CD8-positive, alpha-beta T cell (primary cell): ENCODE measurements at places on chromosomes 7 and 10.

- no peak for DNase-seq
Measured at GRCh38 chr10:100943508-100943907, 25.8 kb upstream of the SEMA4G start.

DNA sequence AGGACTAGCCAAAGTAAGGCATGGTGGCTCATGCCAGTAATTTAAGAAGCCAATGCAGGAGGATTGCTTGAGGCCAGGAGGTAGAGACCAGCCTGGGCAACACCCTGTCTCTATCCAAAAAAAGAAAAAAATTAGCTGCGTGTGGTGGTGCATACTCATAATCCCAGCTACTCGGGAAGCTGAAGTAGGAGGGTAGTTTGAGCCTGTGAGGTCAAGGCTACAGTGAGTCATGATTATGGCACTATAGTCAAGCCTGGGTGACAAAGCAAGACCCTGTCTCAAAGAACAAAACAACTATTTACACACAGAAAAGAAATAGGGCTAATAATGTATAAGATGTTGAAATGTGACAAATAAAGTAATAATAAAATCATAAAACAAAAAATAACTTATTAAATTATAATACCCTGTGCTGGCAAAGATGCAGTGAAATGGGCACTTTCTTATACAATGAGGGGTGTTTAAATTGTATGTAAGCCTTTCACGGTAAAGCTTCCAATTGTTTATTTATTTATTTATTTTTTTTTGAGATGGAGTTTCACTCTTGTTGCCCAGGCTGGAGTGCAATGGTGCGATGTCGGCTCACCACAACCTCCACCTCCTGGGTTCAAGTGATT is 175.2 kb downstream of the TPST1 start:
- no peak for DNase-seq

DNA sequence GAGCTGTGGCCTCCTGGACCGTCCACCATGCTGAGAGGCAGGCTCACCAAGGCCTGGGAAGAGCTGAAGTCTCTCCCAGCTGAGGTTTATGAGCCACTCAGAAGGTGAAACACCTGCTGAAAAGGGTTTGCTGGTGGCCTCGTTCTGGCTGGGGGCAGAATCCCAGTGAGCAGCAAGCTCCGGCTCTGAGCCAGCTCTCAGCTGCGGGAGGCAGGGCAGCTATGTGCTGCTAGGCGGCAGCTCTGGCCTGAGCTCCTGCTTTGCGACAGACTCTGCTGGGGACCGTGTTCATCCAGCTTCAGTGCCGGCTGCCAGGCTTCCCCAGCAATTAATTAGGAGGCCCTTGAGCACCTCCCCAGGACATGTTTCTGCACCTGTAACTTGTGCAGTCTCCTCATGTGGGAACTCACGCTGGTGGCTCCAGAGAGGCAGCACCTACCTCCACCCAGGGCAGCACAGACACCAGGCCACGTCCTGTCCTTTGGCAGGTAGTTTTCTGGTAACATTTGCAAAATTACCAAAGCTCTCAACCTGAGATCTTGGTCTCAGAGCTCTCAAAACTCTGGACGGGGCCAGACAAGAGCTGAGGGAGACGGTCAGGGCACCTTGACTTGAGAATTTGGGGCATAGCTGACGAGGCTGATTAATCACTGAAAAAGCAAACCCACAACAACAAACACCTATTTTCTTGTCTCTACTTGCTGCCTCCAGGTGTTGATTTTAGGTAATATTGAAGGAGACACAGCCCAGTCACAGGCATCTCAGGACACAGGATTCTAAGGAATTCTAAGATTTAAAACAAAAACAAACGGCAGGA is 185.0 kb downstream of the TCERG1L start:
- no peak for DNase-seq

GRCh38 chr10:71042216-71042615 is 153.9 kb upstream of the PCBD1 start:
- DNase-seq: no peak

GRCh38 chr7:117807676-117808075 is 65.6 kb downstream of the CTTNBP2 start:
- no peak for DNase-seq

DNA sequence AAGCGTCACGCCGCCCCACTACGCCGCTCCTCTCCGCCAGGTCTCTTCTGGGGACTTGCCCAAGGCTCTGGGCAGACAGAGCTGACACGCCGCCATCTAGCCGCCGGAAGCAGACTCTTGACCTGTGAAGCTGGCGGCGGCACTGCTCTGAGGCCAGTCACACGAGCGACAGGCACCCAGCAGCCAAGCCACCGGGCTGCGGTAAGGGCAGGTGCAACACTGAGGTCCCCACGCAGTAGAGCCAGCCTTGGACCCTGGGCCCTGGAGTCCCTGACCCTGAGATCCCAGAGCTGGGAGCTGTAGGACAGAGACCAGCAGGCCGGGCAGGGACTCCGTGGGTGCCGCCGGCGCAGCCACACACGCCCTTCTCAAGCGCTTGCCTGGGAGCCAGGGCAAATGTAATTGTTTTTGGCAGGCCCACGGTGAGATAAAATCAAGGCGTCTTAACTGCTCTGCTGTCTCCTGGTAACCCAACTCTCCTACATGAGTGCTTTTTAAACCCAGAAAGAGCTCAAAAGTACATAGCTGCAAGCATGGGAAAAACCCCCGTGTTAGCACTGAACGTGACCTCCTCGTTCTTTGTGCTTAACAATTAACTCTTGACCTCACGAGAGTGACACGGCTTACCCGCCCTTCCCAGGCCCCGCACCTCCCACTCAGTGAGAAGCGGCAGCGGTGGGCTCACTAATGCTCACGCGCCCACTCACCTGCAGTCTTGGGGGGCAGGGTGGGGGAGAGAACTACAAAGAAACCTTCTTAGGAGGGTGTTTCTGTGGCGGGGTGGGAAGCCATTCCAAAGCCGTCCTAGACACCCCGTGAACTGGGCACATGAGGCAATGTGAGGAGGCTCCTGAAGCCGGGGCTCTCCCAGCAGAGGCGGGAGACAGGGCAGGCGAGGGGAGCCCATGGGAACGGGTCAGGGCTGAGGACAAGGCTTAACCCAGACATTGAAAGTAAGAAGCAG is 8.5 kb downstream of the GPER1 start:
- DNase-seq: no peak

- no peak for DNase-seq
Measured at GRCh38 chr7:28473571-28474281, 61.4 kb downstream of the CREB5 start.

GRCh38 chr7:85685901-85686300 is 499.0 kb upstream of the SEMA3D start:
- DNase-seq: no peak

DNA sequence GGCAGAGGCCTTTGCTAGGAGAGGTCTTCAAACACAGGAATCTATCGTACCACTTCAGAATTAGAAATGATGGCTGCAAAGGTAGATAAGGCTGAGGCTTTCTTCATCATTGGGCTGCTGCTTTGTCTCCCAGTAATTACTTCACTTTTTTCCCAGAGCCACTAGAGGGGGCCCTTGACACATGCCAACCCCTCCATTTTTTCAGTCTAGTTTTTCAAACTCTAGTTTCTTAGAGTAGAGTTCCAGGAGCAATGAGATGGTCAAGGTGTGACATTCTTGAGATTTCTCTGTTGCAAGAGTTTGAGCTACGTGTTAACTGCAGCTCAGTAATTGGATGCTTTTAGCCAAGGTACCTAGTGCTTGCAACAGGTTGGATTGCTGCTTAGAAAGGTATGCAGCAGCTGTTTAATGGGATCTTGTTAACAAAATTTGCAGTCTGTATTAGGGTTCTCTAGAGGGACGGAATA is 33.8 kb upstream of the RBM20 start:
- DNase-seq: peak; percentile 33

GRCh38 chr10:116654816-116655215 is 34.1 kb downstream of the PNLIPRP2 start:
- no peak for DNase-seq

GRCh38 chr10:80081801-80082750 is 3.6 kb downstream of the TMEM254 start:
- no peak for DNase-seq

DNA sequence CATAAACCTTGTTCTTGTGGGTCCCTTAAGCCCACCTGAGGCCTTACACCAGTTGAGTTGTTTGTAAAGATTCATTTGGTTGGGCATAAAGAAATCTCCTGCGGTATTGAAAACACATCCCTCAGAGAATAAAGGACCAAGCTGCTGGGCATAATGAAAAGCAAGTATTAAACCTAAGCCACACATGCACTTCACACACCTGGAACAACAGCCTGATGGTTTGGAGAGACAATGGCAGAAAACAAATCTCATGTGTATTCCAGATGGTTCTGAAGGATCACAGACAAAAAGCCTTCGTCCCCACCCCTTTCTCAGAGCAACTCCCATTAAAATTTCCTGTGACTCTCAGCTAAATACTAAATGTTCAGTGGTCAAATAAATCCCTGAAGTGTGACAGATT is 44.2 kb downstream of the FEZF1 start:
- no peak for DNase-seq

- no peak for DNase-seq
Measured at GRCh38 chr7:44064791-44065430, 456 bp downstream of the PGAM2 start.

- no peak for DNase-seq
Measured at GRCh38 chr7:157690833-157691585, 354.2 kb downstream of the DNAJB6 start.

GRCh38 chr10:126397640-126398382 is 9.5 kb upstream of the ADAM12 start:
- DNase-seq: no peak

DNA sequence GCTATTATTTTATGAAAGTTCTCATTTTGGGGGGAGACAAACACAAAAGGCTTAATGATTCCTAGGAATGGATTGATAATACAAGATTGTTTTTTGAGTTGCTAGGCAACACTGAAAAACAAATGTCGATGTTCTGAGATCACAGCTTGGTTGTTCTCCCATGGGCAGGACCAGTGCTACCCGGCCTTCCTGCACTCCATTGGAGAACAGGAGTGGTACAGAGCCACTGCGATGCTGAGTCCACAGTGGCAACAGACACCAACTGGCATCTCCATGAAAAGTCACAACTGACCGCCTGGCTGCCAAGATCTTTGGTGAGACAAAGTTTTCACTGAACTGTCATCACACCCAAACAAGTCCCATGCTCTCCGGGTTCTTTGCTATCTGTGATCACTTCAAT is 68.9 kb upstream of the NMT2 start:
- DNase-seq: no peak

DNA sequence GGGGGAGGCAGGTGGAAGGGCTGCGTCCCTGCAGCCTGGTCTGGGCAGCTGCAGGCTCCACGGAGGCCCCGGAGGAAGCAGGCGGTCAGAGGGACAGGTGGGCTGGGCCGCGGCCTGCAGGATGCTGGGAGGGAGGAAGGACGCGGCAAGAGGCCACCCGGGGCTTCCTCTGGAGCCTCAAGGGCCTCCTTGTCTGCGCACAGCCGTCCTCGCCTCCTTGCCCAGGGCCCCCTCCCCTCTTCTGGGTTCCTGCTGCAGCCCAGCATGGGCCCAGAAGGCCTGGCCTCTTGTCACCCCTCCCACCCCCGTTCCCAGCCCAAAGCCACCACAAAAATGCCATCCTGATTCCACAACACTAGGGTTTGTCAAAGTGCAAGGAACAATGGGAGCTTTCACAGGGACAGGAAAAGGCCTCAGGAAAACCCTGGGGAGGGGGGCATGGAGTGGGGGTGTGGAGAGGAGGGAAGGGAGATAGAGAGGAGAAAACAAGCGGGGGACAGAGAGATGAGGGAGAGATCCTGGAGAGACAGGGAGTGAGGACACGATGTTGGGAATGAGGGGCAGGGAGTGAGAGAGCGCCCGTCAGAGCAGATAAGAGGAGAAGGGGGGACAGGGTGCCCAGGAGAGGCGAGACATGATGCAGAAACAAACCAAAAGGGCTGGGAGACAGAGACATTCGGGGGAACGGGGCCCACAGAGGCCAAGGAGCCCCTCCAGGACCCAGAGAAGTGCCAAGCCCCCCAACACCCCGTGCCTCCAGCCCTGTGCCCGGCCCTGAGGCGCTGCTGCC is 41.8 kb downstream of the ZCCHC24 start:
- DNase-seq: no peak

- DNase-seq: no peak
Measured at GRCh38 chr10:61763778-61764177, 101.0 kb downstream of the CABCOCO1 start.

DNA sequence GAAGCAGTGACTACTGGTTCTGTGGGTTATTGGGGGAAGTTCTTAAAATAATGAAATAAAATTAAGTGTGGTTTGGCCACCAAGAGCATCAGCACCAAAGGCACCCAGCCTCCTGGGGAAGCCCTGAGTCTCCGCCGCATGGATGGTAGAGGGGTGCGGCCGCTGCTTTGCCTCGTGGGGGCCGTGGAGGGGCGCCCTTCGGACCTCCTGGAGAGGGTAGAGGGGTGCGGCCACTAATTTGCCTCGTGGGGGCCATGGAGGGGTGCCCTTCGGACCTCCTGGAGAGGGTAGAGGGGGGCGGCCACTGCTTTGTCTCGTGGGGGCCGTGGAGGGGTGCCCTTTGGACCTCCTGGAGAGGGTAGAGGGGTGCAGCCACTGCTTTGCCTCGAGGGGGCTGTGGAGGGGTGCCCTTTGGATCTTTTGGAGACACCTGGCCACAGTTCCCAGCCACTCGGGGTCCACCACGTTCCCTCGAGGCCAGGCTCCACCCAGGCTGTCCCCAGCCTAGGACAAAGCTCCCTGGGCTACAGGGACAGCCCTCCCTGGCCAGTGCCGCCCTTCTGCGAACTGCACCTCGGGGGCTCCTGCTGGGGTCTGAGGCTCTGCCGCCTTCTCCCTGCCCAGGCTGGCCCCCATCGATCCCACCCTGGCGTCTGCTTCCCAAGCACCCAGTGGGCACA is 535.1 kb downstream of the PTPRN2 start:
- DNase-seq: no peak

DNA sequence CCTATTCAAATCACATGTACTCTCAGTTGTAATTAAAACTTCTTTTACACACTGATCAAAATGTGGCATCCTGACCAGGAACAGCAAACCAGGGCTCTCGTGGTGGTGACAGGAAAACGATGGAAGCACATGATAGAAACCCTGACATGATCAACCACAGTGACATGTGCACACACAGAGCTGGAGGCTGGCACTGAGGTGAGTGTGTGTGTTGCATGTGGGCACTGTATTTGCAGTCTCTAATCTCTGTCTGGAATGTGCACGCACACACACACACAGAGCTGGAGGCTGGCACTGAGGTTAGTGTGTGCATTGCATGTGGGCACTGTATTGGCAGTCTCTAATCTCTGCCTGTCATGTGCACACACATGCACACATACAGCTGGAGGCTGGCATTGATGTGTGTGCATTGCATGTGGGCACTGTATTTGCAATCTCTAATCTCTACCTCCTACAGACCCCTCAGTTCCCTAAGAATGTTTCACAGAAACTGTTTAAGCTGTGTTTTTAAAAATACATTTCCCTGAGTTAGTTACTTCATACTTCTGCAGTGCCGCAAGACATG is 406.9 kb downstream of the SFMBT2 start:
- no peak for DNase-seq

GRCh38 chr7:102426268-102427018 is 6.9 kb upstream of the ORAI2 start:
- peak; percentile 68 for DNase-seq

GRCh38 chr7:156096771-156097538 is 284.7 kb upstream of the SHH start:
- peak; percentile 48 for DNase-seq

GRCh38 chr10:3412646-3413045 is 240.1 kb upstream of the PITRM1 start:
- DNase-seq: no peak
